ENCODE measurements at places on chromosomes 2 and 18.

GRCh38 chr2:176072951-176073904, 10.5 kb downstream of the EVX2 start:
- DNase-seq, result no peak
- H3K4me3 ChIP-seq, result no peak overlapping the region
- peaks cover 100% of the 10 kb centered on the region for H3K27me3 ChIP-seq
- peaks cover 10% of the 10 kb centered on the region for H3K4me1 ChIP-seq

- no peaks in the 10 kb centered on the region for H3K27me3 ChIP-seq
- peaks cover 5% of the 10 kb centered on the region for H3K4me1 ChIP-seq
- no peak for DNase-seq
- H3K4me3 ChIP-seq, result no peak overlapping the region
Measured at GRCh38 chr2:24421668-24422067, 61.3 kb upstream of the ITSN2 start.

DNA sequence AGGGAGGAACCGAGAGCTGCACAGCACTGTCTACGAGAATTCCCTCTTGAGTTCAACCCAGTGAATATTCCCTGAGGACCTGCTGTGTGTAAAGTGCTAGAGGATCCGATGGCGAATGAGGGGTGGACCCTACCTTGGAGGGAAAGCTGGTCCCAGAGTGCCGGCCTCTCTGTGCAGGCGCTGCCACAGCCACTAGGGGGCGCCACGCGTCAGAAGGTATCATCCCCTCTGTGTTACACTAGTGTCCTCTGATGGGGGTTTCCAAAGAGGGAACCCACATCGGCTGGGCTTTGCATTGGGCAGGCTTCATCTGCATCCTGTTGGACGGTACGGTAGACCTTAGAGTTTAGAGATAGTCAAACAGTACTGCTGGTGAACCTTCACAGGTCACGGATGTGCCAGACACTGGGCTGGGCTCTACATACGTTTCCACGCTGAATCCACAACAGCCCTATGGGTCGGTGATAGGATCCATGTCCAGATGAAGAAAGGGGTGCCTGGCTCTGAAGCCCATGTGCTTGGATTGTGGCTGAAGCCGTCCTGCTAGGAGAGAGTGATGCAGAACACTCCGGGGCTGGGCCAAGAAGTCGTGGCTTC, 39.0 kb downstream of the COA5 start:
- peaks cover 80% of the 10 kb centered on the region for H3K36me3 ChIP-seq
- H3K27me3 ChIP-seq, result no peaks in the 10 kb centered on the region
- no peak overlapping the region for H3K4me3 ChIP-seq
- H3K27ac ChIP-seq, result no peak overlapping the region
- DNase-seq, result no peak
- H3K4me1 ChIP-seq, result peaks cover 5% of the 10 kb centered on the region

DNA sequence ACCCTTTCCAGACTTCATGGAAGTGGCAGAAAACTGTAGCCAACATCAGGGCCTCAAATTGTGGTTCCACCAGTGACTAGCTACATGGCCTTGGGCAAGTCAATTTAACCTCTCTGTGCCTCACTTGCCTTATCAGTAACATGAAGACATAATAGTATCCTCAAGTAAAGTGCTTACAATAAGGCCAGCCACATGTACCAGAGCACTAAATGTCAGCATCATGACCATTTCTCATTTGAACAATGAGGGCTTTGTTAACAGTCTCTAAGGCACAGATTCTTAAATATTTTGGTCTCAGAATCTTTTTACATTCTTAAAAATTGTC, 5.8 kb upstream of the KCMF1 start:
- H3K27me3 ChIP-seq, result no peaks in the 10 kb centered on the region
- no peak for DNase-seq
- no peak overlapping the region for H3K27ac ChIP-seq

GRCh38 chr2:133266041-133266925, 302.0 kb downstream of the NCKAP5 start:
- peak overlapping the region; percentile 37 for H3K4me3 ChIP-seq
- H3K27ac ChIP-seq, result no peak overlapping the region
- H3K27me3 ChIP-seq, result no peaks in the 10 kb centered on the region
- H3K4me1 ChIP-seq, result peaks cover 12% of the 10 kb centered on the region

Data from heart right ventricle (tissue), 16 donors.